ENCODE measurements at places on chromosomes 1 and 21. TPM values are rescaled to one million over a fixed set of nuclear protein-coding genes. Genes with fewer than 3 reads are reported as not detected.

CD5L gene
- not detected for total RNA-seq

RPL5 gene
- 1,505 TPM for total RNA-seq

GAS5 gene
- 325 TPM for total RNA-seq

SLC6A17 gene
- 0.33 TPM for total RNA-seq

IL12RB2 gene
- total RNA-seq = not detected

BMP8A gene
- not detected for total RNA-seq

BCAN gene
- total RNA-seq = not detected

TBX19 gene
- 2.0 TPM for total RNA-seq

ATP1A4 gene
- not detected for total RNA-seq

MAEL gene
- total RNA-seq = not detected

GPN2 gene
- 14.2 TPM for total RNA-seq

CSF3R gene
- total RNA-seq = not detected

SLC2A5 gene
- 2.0 TPM for total RNA-seq

FCAMR gene
- total RNA-seq = not detected

DENND2D gene
- 3.3 TPM for total RNA-seq

CELA3A gene
- not detected for total RNA-seq

HSD11B1 gene
- total RNA-seq = 28.8 TPM

SPRR4 gene
- not detected for total RNA-seq

FAM177B gene
- total RNA-seq = not detected

Data from smooth muscle cell of trachea (primary cell).